ENCODE measurements at places on chromosomes 6 and 20.

DNA sequence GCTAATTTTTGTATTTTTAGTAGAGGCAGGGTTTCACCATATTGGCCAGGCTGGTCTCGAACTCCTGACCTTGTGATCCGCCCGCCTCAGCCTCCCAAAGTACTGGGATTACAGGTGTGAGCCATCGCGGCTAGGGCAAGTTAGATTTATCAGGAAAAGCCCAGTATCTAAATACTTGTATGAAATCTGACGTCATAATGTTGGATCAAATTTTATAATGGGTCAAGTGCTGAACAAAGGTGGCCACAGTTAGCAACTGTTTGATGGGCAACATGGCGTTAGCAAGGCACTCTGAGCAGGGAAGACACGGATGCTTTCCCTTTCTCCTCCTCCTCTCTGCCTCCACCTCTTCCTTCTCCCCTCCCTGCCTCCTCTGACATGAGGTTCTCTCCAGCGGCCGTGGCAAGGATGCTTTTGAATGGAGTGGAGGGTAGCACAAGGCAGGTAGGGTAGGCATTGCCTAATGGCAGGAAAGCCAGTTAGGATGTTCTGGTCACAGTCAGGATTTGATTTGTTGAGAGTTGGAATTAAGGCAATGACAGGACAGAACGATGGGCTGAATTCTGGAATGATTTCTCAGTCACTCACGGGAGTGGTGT lies 149.6 kb downstream of the BCAS1 start:
- DNase-seq: peak; percentile 32

GRCh38 chr20:25063546-25063945 lies 5.6 kb upstream of the ACSS1 start:
- DNase-seq: no peak

GRCh38 chr6:158015188-158015506 lies 33.5 kb downstream of the SYNJ2 start:
- DNase-seq: no peak

GRCh38 chr6:15791448-15792181 lies 128.8 kb upstream of the DTNBP1 start:
- no peak for DNase-seq

- no peak for DNase-seq
Observed at GRCh38 chr20:59822291-59823029, 111.0 kb downstream of the SYCP2 start.

DNA sequence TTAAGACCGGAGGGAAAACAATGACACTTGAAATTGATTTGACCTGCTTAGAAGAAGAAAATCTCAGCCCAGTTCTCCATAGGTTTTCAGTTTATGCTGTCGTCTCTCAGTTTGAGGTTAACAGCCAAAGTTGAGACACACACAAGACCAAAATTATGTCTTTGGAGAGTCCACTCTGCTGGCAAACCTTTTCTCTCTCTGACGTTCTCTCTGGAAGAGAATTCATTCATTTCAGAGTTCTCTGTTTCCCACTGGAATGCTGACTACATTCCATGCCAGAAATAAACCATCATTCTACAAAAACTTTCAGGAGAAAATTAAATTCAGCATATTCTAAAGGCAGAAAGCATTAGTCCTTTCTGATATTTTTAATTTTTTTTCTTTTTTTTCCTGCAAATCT lies 155.2 kb downstream of the TFAP2A start:
- no peak for DNase-seq

- DNase-seq: no peak
Observed at GRCh38 chr6:169881976-169882375, 130.6 kb downstream of the ERMARD start.

DNA sequence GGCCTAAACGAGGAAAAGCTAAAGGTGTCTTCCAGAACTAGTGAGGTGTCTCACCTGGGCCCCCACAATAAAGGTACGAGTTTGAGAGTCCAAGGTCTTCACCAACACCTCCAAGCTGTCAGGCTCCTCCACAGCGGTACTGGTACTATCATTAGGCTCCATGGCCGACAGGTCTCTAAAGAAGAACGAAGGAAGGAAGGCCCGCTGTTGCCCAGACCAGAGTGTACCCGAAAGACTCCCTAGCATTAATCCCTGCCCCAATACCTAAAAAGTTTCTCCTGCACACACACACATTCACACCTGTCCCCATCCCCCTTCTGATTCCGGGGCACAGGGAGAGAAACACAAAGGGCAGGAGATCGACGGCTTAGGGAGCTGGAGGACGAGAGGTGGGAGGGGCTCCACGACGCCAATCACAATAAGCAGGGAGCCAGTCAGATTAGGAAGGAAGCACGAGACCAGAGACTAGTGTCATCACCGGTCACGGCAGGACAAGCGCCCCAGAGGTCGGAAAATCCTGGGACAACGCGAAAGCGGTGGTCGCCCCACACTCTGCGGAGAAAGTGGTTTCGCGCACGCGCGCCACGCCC lies 764 bp downstream of the BAG6 start:
- DNase-seq: no peak

- no peak for DNase-seq
Observed at GRCh38 chr20:47710665-47711045, 74.6 kb downstream of the SULF2 start.

DNA sequence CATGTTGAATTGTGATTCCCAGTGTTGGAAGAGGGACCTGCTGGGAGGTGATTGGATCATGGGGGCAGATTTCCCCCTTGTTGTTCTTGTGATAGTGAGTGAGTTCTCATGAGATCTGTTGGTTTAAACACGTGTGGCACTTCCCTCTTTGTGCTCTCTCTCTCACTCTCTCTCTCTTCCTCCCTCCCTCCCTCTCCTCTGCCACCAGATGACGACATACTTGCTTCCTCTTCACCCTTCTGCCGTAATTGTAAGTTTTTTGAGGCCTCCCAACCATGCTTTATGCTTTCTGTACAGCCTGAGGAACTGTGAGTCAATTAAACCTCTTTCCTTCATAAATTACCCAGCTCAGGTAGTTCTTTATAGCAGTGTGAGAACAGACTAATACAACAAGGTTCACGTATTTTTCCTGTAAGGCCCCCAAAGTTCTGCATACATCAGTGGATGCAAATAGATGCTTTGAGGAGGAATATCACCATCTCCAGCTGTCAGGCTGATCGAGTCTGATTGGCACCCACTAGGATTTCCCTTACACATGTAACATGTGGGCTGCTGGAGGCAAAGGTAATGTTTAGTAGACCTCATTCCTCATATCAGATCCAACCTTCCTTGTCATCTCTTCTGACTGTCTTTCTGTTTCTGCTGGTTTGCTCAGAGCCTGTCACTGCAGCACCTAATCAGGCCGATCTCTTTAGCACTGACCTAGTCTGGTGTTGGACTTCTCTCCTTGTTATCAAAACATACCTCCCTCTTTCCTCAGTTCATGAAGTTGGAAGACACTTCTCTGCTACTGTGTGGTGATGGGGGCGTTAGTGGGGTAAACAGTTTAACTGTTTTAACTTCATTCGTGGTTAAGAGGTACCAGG lies 54.3 kb upstream of the BACH2 start:
- no peak for DNase-seq

GRCh38 chr20:19354950-19355349 lies 142.5 kb downstream of the SLC24A3 start:
- DNase-seq: no peak

DNA sequence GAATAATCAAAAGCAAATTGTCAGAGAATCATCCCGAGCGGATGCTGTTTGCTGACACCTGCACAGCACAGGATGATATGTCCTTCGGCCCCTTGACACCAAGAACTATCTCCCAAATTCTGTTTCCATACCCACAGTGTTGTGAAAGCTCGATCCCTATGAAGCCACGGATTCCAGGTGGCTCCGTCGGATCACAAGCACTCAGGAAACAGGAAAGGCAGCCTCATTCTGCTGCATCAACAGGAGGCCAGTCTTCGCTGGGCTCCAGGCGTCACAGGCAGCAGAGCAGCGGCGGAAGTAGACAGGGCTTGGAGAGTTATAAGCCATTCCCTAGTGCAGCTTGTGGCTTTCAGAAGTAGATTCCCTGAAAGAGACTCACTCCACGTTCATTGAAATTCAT lies 342.3 kb downstream of the C6orf118 start:
- no peak for DNase-seq

- DNase-seq: no peak
Observed at GRCh38 chr6:153167061-153167891, 36.2 kb upstream of the RGS17 start.

DNA sequence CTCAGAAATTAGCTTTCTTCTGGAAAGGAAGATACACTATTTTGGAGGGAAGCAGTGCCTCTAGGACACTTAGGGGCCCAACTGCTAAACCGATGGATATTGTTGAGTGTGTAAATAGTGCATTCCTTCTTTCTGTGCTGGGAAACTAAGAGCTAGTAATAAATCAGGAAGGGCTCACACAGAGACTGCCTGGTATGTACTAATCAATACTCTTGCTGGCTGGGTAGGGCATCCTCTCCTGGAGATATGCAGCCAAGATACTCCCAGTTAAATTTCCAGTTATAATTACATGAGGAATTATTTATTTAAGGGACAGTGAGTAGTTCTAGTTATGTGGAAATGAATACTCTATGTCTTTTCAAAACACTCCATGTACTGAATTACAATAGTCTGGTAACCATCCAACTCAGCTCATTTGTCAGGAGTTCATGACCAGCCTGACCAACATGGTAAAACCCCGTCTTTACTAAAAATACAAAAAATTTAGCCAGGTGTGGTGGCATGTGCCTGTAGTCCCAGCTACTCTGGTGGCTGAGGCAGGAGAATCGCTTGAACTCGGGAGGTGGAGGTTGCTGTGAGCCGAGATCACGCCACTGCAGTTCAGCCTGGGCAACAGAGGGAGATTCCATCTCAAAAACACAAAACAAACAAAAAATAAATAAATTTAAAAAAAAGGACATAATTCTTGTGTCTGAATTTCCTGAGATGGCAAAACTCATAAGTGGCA lies 100.0 kb downstream of the OR2B2 start:
- DNase-seq: no peak

DNA sequence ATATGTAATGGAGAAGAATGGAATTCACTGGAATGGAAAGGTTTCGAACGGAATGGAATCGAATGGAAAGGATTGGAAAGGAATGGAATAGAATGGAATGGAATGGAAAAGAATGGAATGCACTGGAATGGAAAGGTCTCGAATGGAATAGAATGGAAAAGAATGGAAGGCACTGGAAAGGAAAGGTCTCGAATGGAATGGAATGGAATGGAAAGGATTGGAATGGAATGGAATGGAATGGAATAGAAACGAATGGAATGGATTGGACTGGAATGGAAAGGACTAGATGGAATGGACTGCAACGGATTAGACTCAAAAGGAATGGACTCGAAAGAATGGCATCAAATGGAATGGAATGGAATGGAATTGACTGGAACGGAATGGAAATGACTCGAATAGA lies 20.5 kb upstream of the DEFB115 start:
- DNase-seq: no peak

- no peak for DNase-seq
Observed at GRCh38 chr20:51036827-51037531, 14.1 kb upstream of the KCNG1 start.

DNA sequence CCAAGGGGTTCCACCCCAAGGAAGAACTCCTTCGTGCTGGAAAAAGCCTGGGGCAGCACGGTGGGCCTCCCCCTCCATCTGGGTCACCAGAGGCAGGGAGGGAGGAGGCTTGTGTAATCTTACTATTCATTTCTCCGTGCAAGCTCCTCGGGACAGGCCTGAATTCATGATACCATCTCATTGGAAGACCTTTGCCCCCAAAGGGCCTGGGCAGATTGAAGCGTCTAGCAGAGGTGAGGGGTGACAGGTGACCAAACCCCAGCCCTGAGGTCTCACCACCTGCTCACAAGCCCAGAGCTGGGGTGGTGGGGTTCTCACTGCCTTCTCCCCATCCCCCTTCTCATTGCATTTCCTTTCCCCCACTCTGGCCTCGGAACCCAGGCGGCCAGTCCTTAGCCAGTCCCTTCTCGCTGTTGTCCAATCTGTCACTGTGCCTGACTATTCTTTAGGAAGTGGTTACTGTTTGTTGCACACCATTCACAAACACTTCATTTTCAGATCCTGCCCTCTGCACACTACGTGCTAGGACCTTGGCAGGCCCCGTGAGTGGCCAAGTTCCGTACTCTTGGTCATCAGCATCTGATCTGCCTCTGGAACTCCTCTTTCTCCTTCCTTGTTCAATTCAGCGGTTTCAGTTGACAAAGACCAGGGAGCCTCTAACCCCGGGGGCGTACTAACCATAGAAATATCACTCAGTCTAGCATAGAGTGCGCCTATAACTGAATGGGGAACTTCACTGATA lies 137.1 kb downstream of the LY86 start:
- no peak for DNase-seq

- no peak for DNase-seq
Observed at GRCh38 chr20:568673-569415, 25.3 kb upstream of the CSNK2A1 start.

DNA sequence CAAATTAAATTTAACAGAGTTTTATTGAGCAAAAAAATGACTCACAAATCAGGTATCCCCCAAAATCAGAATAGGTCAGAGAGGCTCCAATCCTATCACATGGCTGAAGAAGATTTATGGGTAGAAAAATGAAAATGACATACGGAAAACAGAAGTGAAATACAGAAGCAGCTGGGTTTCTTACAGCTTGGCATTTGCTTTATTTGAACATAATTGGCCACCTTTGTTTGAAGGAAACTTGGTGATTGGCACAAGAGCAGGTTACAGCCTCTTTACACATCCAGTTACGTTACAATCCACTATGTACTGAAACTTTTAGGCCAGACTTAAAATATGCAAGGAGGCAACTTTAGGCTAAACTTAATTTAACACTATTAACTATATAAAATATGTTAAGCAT lies 11.7 kb upstream of the TREM2 start:
- no peak for DNase-seq

GRCh38 chr20:8740265-8740664 lies 328.6 kb upstream of the PLCB4 start:
- no peak for DNase-seq

DNA sequence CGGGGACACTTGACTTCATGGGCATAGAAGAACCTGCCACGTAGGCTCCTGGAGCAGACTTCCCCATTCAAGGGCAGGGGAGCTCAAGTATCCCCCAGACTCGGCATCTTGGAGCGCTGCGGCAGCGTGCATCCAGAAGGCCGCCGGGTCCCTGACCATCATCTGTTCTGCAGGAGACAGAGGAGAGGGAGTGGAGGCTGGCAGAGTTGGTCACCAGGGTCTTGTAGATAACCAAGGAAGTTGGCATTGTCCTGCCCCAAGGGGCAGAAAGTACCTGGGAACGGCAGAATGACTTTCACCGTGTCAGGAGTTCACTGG lies 82.8 kb downstream of the TCP11 start:
- DNase-seq: no peak

GRCh38 chr6:109801794-109802193 lies 110.7 kb downstream of the FIG4 start:
- DNase-seq: no peak

GRCh38 chr20:54633374-54634355 lies 158.3 kb downstream of the DOK5 start:
- no peak for DNase-seq

GRCh38 chr6:62530985-62531384 lies 245.0 kb upstream of the KHDRBS2 start:
- no peak for DNase-seq

Data from activated CD8-positive, alpha-beta memory T cell treated with anti-CD3 and anti-CD28 coated beads, Interleukin-2, amount 50 U/mL, for 48 hours (primary cell).